ENCODE measurements at places on chromosomes 12 and 14.
A peak's percentile ranks its signal among the peaks of the same experiment; 100 is the strongest.

DNA sequence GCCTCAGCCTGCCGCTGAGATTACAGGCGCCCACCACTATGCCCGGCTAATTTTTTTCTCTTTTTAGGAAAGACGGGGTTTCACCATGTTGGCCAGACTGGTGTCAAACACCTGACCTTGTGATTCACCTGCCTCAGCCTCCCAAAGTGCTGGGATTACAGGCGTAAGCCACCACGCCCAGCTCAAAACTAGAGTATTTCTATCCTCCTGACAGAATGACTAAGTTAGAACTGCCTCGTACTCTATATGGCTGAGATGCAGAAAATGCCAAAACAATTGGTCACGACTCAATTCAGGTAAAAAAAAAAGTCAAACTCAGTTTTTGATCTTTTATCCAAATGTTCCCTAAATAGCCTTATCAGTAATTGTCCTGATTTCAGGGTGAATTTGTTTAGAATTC lies 11.1 kb downstream of the AKAP5 start:
- no peak for DNase-seq

GRCh38 chr14:65565948-65566347 lies 153.4 kb downstream of the FUT8 start:
- no peak for DNase-seq

DNA sequence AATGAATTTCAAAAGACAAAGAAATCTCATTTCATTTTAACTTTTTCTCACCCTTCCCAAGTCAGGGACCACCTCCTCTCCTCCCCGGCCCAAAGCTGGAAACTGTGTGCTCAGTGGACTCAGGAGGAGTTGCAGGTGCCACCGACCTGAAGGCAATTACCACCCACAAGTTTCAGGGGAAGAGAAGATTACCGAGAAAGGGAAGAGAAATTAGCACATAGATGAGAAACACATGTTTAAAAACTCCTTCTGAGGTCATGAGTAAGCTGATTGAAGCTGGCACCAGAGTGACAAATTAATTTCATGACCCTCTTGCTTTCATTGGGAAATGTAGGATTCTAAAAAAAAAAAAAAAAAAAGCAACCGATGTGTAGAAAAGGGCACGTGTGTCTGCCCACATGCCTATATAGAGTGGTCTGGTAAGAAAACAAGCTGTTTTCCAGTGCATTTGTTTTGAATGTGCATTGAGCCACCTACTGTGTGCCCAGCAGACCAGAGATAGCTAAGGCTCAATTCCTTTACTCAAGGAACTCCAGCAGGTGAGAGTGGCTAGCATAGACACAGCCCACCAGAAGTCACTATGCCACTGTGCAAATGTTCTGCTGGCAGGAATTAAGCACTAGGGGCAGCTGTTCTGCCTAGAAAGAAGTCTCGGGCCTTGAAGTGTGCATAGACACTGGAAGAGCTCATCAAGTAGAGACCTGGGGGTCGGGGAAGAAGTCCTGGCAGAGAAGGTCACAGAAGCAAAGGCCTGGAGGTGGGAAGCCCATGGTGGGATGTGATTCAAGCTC lies 30.5 kb downstream of the DPF3 start:
- no peak for DNase-seq

DNA sequence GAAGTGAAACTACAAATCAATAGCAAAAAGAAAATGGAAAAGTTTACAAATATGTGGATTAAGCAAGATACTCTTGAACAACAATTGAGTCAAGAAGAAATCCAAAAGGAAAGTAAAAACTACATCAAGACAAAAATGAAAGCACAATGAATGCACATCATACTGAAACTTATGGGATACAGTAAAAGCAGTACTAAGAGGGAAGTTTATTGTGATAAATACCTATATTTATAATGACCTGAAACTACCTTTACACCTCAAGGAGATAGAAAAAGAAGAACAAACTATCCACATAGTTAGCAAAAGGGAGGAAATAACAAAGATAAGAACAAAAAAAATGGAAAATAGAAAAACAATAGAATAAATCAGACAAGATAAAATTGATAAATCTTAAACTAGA lies 375.0 kb downstream of the TRHDE start:
- DNase-seq = no peak

- DNase-seq = no peak
Measured at GRCh38 chr14:93536945-93537344, 106.2 kb downstream of the UNC79 start.

- DNase-seq = no peak
Measured at GRCh38 chr14:65177551-65177950, 75.2 kb upstream of the MAX start.

DNA sequence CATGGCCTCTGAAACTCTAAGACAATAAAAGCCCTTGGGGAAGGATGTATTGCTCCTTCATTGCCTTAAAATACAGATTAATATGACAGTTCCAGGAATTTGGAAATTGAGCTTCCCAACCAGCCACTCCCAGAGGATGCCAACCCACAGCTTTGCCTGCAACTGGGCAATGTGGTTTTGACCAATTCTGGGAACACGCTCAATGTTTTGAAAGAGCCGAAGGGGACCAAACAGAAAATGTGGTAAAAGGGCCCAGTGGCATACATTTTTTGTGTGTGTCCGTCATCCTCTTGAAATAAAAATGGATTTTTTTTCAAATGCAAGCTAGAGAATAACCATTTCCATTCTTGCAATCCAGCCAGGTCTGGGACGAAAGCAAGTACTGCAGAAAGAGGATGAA lies 88.3 kb upstream of the PLEKHG7 start:
- DNase-seq = no peak

GRCh38 chr12:116565963-116566362 lies 6.8 kb downstream of the MAP1LC3B2 start:
- DNase-seq = no peak

- no peak for DNase-seq
Measured at GRCh38 chr12:32644431-32644830, 34.7 kb upstream of the DNM1L start.

DNA sequence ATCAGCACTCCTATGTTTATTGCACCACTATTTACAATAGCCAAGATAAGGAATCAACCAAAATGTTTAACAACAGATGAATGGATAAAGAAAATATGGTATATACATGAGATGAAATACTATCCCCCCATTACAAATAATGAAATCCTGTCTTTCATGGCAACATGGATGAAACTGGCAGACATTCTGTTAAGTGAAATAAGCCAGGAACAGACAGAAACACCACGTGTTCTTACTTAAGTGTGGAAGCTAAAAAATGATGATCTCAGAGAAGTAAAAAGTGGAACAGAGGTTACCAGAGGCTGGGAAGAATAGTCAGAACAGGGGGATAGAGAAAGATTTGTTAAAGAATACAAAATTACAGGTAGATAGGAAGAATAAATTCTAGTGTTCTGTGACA lies 113.7 kb upstream of the MDM1 start:
- DNase-seq = no peak

GRCh38 chr12:3538466-3539030 lies 47.5 kb downstream of the PRMT8 start:
- no peak for DNase-seq

GRCh38 chr12:131929581-131930456 lies 743 bp downstream of the PUS1 start:
- no peak for DNase-seq

- no peak for DNase-seq
Measured at GRCh38 chr12:69469854-69470188, 367 bp upstream of the FRS2 start.

DNA sequence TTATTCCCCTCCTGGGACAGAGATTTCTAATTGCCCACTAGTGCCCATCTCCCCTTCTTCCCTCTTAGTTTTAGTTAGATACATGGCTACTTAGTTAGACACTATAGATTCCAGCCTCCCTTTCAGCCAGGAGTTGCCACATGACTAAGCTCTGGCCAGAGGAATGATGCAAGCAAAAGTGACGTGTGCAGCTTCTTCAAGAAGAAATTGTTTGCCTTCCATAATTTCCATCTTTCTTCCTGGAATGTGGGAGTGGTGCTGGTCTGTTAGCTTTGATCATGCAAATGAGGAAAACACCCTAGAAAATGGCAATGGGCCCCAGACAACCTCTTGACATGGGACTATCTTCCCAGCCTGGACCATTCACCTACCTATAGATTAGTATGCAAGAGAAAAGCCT lies 21.4 kb downstream of the CCDC177 start:
- no peak for DNase-seq

DNA sequence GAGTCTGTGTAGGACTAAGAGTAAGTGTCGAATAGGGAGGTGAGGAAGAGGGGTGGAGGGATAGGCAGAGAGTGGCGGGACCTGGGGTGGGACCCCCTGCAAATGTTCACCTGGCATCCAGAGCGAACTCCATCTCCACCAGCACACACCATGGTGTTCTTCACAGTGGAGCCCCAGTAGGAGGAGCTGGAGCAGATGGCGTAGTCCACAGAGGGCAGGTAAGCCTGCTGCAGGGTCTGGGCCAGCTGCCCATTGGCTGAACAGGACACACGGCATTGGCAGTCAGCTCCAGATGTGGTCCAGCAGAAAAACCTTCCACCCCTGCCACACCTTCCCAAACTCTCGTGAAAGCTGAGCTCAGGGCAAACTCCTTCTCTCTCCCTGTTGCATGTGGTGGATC lies 6.7 kb downstream of the CELA1 start:
- DNase-seq = no peak

DNA sequence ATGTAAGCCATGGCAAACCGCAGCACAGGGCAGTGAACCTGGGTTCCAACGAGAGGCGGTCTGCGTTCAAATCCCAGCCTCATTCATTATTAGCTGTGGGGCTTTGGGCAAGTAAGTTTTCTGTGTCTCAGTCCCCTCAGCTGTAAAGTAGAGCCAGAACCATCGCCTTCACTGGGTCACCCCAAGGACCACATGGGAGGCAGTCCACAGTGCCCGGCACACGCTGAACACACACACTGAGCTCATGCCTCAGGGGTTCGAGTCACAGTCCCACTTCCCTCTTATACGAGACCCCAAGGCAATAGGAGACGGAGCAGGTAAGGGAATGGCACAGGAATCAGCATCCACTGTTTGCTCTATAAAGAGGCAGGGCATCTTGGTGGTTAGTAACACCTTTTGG lies 19.1 kb downstream of the LRTM2 start:
- DNase-seq = no peak

DNA sequence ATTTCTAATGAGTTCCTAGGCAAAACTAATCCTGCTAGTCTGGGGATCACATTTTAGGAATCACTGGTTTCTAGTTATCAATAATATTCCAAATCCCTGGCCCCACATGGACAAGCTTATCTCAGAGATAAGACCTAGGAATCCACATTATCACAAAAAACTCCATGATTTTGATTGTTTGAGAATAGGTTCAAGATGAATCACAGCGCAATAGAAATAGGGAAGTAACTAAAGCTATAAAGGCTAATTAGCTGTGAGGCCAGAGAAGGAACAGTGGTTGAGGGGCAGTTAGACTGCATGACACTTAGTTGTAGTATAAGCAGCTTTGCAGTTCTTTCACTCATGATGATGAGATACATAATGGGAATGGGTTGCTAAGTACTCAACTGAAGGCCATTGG lies 13.1 kb upstream of the ATP5F1B start:
- DNase-seq = no peak

GRCh38 chr14:60721326-60722106 lies 2.6 kb downstream of the SIX4 start:
- DNase-seq = peak; percentile 26

DNA sequence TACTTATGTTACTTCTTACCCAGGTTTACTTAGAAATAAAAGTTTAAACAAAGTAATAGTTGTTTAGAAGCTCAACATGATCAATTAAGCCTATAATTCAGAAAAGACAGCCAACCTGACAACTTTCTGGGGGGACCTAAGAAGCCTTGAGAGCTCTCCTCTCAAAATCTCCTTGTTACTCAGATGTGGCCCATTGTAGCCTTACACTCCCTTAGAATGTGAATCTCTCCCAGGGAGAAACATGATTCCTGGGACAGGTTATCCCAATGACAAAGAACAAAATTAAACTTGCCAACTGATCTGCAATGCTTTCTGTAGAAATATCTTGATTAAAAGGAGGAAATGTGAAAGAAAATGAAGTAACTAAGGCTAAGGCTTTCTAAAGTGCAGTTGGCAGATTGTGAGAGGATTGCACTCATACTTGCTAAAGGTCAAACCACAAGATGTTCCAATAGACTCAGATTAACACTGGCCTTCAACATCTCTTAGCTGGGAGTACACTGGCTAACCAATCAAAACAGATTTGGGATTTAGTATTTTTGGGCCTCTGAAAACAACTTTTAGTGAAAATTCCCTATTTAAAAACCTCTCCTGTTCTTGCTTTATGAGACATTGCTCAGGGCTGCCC lies 72.3 kb upstream of the TMX1 start:
- DNase-seq = no peak
